Glutamatergic neuron (in vitro differentiated cells): ENCODE measurements at places on chromosomes 1 and 21. TPM values are rescaled to one million over a fixed set of nuclear protein-coding genes. Genes with fewer than 3 reads are reported as not detected.

Gene AMY1A
- total RNA-seq, result not detected

Gene KIAA0040
- not detected for total RNA-seq

Gene TRNP1
- total RNA-seq, result 13.9 TPM

Gene BCL2L15
- 1.8 TPM for total RNA-seq
